ENCODE measurements at places on chromosomes 12 and 14.

DNA sequence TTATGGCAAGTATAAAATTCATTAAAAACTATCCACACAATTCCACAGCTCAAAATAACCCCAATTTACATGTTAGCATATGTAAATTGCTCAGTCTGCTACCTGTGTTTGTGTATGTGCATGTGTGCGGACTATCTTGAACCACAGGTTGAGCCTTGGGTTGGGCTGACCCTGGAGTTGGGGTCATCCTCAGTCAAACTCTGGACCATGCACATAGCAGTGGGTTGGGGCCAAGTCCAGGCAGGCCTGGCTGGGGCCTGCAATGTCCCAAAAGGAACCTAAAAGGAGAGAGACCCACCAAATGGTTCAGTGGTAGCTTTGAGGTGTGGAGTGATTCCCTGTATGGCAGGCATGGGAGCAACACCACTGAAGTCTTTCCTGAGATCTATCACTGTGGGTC is 156.1 kb downstream of the FOXN3 start:
- DNase-seq = no peak

DNA sequence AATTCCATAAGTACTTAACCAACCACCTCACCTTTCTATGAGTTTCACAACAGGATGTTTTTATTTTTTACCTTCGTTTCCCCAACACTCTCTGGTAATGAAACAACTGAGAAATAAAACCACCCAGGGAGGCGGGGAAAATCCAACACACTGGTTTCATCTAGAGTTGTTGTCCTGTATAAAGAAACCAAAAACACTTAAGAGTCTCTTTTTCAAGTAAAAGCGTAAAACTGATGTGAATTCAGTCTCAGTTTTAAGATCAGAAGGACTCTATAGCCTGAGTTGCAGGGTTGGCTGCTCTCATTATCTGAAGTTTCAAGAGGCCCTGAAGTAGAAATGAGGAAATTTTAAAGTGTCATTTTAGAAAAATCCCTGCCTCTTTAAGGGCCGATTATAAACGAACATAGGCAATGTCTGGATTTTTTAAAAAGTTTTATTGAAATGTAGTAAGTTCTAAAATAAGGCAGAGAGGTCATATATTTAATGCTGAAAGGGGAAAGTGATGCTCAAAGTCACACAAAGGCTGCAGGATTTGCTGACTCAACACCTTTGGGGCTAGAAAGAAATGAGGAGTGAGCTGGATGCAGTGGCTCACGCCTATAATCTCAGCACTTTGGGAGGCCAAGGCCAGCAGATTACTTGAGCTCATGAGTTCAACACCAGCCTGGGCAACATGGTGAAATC is 27.2 kb downstream of the HIGD1C start:
- no peak for DNase-seq

DNA sequence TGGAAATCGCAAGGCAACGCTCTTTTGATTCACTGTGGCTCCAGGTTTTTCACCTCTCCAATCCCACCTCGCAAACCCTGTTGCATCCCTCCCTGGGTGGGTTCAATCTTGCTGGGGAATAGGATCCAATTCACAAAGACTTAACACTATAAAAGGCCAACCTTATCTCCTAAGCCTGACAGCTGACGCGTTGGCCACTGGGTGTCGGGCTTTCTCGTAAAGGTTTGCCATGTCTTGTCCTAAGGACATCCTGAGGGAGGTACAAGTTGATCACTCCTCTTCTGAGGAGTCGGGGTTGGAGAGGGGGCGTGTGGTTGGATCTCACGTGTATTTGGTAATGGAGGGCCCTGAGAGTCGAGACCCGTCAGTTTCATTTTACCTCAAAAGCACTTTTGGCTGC is 112.6 kb upstream of the FZD10 start:
- DNase-seq = no peak

DNA sequence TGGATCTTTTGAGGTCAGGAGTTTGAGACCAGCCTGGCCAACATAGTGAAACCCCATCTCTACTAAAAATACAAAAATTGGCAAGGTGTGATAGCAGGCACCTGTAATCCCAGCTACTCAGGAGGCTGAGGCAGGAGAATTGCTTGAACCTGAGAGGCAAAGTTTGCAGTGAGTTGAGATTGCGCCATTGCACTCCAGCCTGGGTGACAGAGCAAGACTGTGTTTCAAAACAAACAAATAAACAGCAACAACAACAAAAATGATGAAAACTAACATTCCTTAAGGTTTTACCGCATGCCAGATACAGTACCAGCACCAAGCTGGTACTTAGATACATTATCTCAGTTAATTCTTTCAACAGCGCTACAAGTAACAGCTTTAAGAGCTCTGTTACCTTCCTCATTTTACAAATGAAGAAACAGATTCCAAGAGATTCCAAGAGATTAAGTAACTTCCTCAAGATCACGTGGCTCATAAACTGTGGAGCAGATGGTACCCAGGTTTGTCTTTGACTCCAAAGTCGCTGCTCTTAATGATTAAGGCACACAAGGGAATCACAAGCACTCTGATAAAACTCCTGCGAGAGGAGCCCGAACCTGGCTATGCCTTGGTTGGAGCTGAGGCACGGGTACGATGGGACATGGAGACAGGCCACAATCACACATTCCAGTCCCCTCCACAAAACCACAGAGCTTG is 17.7 kb upstream of the PLEK2 start:
- DNase-seq = no peak

- no peak for DNase-seq
Observed at GRCh38 chr12:14853961-14854360, 10.6 kb upstream of the ART4 start.

- no peak for DNase-seq
Observed at GRCh38 chr12:16449459-16449858, 102.0 kb downstream of the MGST1 start.

- no peak for DNase-seq
Observed at GRCh38 chr14:87387806-87388205, 605.2 kb downstream of the GALC start.

- no peak for DNase-seq
Observed at GRCh38 chr14:98136012-98136789, 1135.8 kb downstream of the BCL11B start.

DNA sequence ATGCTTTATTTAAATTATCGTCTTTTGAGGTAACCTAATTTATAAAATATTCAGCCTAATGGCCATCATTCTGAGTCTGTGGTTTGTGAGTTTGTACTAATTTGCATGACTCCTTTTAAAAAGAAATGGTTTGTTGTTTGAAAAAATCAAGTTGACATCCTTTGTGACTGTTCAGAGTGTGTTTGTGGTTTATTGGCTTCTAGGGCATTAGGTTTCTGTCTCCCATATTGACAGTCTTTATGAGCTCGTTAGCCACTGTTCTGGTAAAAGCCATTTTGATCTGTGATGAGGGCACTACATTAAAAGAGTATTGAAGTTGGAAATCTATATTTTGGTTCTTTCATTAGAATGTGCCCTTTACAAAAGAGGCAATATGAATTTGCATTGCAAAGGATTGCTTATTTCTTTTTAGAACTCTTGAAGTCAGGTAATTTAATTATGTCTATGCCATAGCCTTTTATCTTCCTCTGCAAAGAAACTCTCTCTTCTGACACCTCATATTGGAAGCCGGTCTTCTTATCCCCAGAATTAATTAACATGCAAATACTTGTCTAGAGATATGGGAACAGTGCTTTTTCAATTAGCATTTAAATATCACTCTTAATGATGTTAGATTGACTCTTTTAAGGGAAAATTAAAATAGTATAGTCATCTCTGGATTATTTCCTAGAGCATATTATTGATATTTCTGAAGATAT is 95.0 kb downstream of the CRADD start:
- DNase-seq = no peak

- no peak for DNase-seq
Observed at GRCh38 chr12:23359975-23360701, 589.3 kb downstream of the SOX5 start.

- no peak for DNase-seq
Observed at GRCh38 chr12:12549426-12549825, 13.2 kb downstream of the DUSP16 start.

GRCh38 chr12:65649126-65649525 is 175.2 kb upstream of the HMGA2 start:
- DNase-seq = no peak

GRCh38 chr12:27185234-27186021 is 58.7 kb upstream of the STK38L start:
- no peak for DNase-seq

DNA sequence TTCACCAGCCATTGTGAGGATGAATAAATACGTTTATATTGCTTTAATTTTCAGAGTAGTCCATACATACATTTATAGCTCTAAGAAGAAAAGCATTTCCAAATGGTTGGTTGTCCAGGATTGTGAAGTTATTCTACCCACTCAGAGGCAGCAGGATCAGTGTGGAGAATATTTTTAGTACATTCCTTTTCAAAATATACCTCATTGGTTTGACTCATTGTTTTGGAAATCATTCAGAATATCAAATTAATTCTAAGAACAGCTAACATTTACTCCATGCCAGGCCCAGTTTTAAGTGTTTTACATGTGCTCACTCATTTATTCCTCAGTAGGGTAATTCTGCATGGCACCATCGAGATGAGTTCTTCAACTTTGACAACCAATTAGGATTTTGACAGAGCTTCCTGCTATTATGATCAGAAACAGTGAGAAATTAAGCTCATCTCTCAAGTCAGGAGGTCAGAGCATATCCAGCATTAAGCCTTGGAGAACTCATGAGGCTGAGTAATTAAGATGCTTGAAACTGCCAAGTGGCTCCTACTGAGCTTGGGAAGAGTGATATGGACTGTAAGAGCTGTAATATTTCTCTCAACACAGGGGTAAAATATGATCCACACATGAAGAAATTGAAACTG is 153.3 kb upstream of the CLEC14A start:
- no peak for DNase-seq

DNA sequence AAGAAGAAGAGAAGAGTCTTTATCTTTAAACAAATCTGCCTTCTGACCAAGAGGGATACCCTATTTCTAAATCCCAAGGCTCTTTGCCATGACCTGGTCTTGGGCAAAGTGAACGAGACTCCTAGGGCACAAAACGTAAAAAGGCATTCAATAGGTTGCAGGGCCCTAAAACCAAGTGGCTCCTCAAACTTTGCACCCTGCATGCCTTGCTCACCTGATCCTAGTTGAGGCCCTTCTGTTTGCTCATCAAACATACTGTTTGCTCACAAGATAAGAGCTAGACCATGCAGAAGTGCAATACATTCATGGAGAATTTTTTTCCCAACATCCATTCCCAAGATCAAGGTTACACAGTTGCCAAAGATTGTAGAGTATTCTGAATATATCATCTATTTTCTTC is 7.9 kb upstream of the PRH1 start:
- DNase-seq = no peak

GRCh38 chr14:45381091-45381490 is 128.1 kb upstream of the MIS18BP1 start:
- DNase-seq = no peak

GRCh38 chr12:63795032-63795687 is 15.5 kb downstream of the RXYLT1 start:
- DNase-seq = no peak

- DNase-seq = no peak
Observed at GRCh38 chr14:103127861-103128598, 4.8 kb downstream of the TNFAIP2 start.

DNA sequence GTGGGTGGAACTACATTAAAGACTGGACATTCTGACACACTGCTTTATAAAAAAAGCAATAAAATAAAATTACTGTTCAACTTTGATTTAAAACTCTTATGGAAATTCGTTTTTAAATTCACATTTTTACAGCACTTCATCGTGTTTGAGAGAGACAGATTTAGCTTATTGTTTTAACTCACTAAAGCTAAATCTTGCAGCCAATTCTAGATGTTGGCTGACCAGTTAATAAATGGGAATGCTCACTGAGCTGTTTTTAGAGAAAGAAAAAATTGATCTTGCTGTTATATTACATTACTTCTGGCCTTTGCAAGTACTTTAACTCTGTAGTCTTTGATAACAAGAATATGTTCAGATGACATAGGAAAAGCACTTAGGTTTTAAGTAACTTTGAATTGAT is 157.1 kb downstream of the PLCZ1 start:
- DNase-seq = no peak

DNA sequence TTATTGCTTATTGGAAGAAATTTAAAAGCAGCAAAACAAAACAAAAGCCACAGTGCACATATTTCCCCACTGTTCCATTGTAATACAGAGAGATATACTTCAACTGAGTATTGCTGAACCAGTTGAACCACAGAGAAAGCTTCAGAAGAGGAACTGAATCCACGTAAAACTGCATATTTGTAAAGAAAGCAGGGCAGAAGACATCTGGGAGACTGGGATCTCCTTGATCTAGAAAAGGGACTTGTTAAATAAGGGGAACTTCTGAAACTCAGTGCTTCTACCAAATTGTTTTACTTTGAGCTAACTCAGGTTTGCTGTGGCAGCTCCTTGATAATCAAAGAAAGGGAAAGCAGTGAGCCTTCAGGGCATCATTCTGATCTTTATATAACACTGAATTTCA is 411.1 kb upstream of the MDGA2 start:
- DNase-seq = no peak

GRCh38 chr14:59547310-59547709 is 29.3 kb downstream of the CCDC175 start:
- no peak for DNase-seq

DNA sequence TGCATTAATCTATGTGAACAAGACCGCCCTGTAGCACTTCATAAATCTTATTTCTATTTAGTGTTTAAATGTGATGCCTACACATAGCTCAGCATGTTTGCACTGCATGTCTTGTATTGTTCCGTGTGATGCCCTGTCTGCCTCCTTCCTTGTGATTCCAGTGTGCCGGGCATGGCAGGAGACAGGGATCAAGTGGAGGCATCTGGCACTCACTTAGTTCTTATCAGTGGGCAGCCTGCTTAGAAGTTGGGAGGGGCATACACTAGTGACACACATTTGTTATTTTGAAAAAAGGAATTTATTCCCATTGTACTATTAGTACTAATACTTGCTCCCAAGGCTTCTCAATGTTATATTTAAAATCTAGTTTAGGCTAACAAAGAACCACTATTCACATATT is 176.4 kb downstream of the KCNA5 start:
- no peak for DNase-seq

- DNase-seq = no peak
Observed at GRCh38 chr12:2412305-2412643, 359.5 kb downstream of the CACNA1C start.

DNA sequence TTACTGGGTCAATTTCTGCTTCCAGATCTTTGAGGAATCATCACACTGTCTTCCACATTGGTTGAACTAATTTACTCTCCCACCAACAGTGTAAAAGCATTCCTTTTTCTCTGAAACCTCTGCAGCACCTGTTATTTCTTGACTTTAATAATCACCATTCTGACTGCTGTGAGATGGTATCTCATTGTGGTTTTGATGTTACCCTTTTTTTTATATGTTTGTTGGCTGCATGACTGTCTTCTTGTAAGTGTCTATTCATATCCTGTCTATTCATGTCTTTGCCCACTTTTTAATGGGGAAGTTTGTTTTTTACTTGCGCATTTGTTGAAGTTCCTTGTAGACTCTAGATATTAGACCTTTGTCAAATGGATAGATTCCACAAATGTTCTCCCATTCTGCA is 324.9 kb downstream of the NAV3 start:
- DNase-seq = no peak

DNA sequence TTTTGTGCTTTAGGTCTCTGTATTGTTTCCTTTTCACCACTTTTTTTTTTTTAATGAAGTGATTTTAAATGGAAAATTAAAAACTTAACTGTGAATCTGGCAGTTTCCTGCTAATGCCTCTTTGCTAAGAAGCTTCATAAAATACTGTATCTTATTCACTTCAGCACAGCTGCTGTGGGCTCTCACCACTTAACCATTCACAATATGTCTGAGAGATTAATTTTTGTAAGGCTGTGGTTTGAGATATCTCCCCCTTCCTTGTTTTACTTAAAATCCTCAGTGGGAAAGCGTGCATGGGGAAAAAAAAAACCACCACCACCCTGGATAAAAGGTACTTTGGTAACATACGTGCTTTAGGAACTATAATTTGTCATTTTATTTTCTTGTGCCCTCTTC is 115.9 kb downstream of the ETV6 start:
- DNase-seq = no peak
